ENCODE measurements at places on chromosomes 5 and 9.
A peak's percentile ranks its signal among the peaks of the same experiment; 100 is the strongest.

DNA sequence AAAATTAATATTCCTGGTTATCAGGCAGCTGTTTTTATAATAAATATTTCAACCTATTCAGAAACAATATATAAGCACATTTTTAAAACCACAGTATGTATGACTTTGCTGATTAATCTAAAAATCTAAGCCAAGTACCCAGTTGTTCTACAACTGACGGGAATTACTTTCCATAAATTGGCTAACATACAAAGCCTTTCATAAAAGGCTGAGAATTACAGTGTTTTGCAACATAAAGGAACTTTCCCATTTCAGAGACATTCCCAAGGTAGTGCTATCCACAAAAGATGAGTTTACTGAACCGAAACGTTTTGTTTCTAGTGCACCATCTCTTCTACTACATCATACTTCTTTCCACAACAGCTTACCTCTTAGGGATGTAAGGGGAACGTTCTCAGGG lies 7.2 kb downstream of the RNF145 start:
- no peak for DNase-seq

DNA sequence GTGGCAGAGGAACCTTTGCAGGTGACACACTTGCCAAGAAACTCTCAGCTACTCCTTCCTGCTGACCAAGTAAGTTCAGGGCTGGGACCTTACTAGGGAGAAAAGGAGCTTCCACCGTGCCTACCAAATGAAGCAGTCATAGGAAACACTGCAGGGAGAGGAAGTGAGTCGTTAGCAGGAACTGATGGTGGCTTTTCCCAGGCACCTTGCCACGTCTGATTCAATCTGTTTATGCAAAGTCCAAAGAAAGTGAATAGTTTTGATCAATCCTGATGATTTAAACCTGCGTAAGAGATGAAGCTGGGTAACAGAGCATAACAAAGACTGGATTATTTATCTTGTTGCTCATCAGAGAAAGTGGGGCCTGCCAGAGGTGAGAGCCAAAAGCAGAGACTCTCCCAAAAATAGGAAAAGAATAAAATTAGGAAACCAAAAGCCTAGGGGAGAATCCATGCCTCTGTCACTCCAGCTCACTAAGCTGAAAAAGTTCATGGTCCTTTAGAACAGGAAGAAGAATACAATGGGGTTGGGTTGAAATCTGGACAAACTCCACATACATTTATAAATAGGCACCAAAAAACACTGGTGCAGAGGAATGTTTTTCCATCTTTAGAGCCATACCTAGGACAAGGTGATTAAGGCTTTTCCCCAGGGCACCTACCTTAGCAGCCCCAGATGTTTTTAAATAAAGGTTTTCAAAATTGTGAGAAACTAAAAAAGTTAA lies 9.3 kb upstream of the PFDN1 start:
- DNase-seq, result peak; percentile 99

- no peak for DNase-seq
Measured at GRCh38 chr5:108059334-108059733, 322.6 kb downstream of the FBXL17 start.

DNA sequence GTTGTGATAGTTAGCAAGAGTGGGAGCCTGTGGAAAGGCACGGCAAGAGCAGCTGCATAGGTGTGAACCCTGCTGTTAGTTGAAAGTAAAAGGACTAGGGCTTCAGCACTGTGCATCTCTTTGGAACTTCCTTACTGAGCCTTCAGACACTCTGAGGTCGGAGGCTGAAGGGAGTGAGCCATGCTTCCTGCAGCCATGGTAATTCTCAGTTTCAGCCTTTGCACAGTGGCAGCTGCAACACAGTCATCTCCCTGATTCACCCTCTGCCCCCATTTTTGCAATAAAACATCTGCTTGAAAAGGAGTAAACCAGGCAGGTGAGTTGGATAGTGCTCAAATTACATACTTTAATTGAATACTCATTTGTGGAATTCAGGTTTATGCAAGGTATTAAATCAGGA lies 6.5 kb upstream of the TLE4 start:
- peak; percentile 39 for DNase-seq

GRCh38 chr5:72328172-72328571 lies 8.0 kb downstream of the PTCD2 start:
- peak; percentile 85 for DNase-seq

DNA sequence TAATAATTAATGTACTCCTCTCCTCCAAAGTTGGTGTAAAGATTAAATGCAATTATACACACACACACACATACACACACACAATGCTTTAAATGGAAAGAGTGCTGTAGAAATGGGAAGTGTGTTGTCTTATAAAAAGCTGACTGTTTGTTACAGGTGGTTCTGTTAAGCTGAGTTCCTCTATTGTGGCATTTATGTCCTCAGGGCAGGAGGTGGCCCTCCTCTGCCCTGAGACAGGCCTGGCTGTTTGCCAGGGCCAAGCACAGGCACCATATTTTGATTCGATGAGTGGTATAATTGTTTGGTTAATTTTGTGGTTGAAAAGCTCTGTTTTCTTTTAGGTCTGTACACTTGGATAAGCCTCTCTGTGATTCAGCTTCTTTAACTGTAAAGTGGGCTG lies 573.9 kb downstream of the KIF4B start:
- peak; percentile 1 for DNase-seq

All from kidney tubule cell (primary cell).